ENCODE measurements at places on chromosomes 13 and 19.
A peak's percentile ranks its signal among the peaks of the same experiment; 100 is the strongest.

- no peak for DNase-seq
Measured at GRCh38 chr13:113972451-113973217, 1.2 kb downstream of the C13orf46 start.

- DNase-seq = no peak
Measured at GRCh38 chr13:96862999-96863398, 131.3 kb downstream of the OXGR1 start.

- DNase-seq = peak; percentile 82
Measured at GRCh38 chr19:39405958-39406655, 540 bp upstream of the ZFP36 start.

GRCh38 chr19:5059213-5059574 lies 90.3 kb downstream of the KDM4B start:
- DNase-seq = no peak

DNA sequence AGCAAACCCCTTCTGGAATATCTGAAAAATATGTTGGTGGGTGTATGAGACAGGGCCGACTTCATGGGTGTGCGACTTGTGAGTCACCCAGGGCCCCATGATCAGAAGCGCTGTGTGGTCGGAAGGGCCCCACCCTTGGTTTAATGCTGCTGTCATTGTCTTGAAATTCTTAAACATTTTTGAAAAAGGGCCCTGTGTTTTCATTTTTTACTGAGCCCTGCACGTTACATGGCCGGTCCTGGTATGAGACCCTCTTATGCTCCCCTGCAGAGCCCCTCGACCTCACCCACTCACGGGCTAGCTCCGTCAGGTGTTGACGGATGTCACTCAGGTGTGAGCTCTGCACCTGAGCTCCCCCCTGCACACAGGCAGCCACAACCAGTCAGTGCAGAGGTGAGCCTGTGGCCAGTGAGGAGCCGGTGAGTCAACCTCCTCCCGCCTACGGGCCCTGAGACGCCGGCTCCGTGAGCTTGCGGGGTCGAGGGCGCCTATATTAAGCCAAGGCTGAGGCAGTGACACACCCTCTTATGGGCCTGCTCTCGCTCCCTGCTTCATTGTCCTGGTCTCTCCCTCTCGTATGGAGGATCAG lies 27.7 kb downstream of the GADD45B start:
- DNase-seq = peak; percentile 29
